Activated CD8-positive, alpha-beta T cell treated with anti-CD3 and anti-CD28 coated beads, Interleukin-2, amount 10 ng/mL, durations not matched to agents 7 days and 5 days (primary cell): ENCODE measurements at places on chromosomes 1 and 21. TPM values are rescaled to one million over a fixed set of nuclear protein-coding genes. Genes with fewer than 3 reads are reported as not detected.

DNA sequence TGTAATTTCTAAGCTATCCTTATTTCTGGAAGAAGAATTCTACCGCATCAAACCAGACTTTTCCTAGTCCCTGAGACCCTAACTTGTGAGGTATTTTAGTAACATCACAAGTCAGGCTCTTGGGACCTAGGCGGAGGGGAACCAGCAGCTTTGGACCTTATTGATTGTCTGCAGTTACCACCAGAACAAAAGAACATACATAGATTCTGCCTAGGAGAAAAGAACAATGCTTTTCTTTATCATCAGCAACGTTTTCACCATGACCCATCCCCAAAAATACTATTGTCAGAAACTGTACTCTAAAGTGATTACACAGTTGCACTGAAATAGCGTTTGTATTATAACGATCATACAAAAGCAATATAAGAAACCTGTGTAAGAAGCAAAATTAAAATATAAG is 860.4 kb downstream of the USP25 start:
- H3K27ac ChIP-seq: no peak overlapping the region
- H3K4me1 ChIP-seq: no peaks in the 10 kb centered on the region
- H3K36me3 ChIP-seq: no peaks in the 10 kb centered on the region
- H3K27me3 ChIP-seq: no peaks in the 10 kb centered on the region
- DNase-seq: no peak

DNA sequence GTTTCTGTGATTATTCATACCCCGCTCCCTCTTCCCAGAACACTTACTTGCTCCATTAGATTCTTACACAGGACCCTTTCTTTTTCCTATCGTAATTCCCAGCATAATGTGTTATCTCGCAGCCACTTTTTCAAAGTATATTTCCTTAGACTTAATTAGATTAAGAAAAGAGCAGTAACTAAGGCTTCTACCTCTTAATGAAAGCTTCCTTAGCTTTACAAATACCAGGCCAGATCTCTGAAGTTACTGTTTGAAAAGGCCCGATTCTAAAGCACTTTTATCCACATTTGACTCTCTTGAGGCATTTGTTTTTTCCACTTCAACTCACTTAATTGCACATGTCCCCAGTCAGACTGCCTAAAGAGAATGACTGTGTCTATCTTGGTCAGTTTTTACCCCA is 1264.3 kb upstream of the ADGRL2 start:
- H3K27ac ChIP-seq: no peak overlapping the region
- H3K36me3 ChIP-seq: no peaks in the 10 kb centered on the region
- H3K4me1 ChIP-seq: no peaks in the 10 kb centered on the region
- H3K4me3 ChIP-seq: no peak overlapping the region

GRCh38 chr21:46443910-46444309 is 14.8 kb upstream of the DIP2A start:
- H3K4me3 ChIP-seq: no peak overlapping the region
- peaks cover 5% of the 10 kb centered on the region for H3K4me1 ChIP-seq
- no peak for DNase-seq
- H3K27ac ChIP-seq: no peak overlapping the region
- peaks cover 73% of the 10 kb centered on the region for H3K36me3 ChIP-seq

GRCh38 chr21:35326677-35327076 is 277.6 kb upstream of the RUNX1 start:
- H3K4me1 ChIP-seq: no peaks in the 10 kb centered on the region
- H3K27ac ChIP-seq: no peak overlapping the region

GRCh38 chr1:158212320-158212719 is 31.6 kb downstream of the CD1D start:
- H3K4me1 ChIP-seq: no peaks in the 10 kb centered on the region
- DNase-seq: no peak
- no peak overlapping the region for H3K4me3 ChIP-seq
- peaks cover 18% of the 10 kb centered on the region for H3K27me3 ChIP-seq

DNA sequence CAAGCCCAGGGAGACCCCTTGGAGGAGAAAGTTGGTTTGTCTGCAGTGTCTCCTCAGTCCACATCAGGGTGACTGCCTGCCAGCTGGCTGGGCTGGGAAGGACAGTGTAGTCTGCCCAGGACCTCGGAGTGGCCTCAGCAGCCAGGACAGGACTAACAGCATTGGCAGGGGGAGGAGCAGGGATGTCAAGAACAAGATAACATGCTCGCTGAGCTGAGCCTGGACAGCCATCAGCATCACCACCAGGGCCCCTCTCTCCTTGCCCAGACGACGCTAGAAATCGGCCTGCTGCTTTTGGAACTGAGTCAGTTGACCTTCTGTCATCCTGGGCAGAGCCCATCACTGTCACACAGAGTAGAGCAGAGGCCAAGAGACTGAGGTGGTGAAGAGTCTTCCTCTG is 83.6 kb upstream of the CNTN2 start:
- H3K4me3 ChIP-seq: no peak overlapping the region
- H3K4me1 ChIP-seq: no peaks in the 10 kb centered on the region
- DNase-seq: no peak
- no peaks in the 10 kb centered on the region for H3K36me3 ChIP-seq
- H3K27me3 ChIP-seq: peaks cover 36% of the 10 kb centered on the region

- H3K27me3 ChIP-seq: no peaks in the 10 kb centered on the region
- H3K36me3 ChIP-seq: no peaks in the 10 kb centered on the region
- H3K27ac ChIP-seq: no peak overlapping the region
- no peak overlapping the region for H3K4me3 ChIP-seq
- DNase-seq: no peak
These were observed 166.7 kb upstream of the PDE4B start for GRCh38 chr1:65626003-65626402.

Gene DISC1
- 12.6 TPM for total RNA-seq

DNA sequence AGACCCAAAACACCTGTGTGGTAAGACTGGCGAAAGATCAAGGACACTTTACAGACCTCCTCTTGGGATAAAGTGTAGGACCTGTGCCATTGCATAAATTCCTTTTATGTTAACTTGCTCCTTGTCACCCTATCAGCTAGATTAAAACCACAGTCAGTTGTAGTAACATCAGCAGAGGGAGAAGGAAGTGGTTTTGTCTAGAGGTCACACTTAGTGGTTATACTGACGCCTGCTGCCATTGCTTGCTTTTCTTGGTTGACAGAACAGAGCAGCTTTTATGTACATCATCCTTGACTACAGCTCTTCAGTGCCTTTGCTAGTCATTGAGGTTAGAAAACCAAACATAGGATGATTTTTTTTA is 101.4 kb downstream of the PBX1 start:
- no peak overlapping the region for H3K4me3 ChIP-seq
- peaks cover 15% of the 10 kb centered on the region for H3K4me1 ChIP-seq
- peak; percentile 52 for DNase-seq
- H3K36me3 ChIP-seq: no peaks in the 10 kb centered on the region
- no peak overlapping the region for H3K27ac ChIP-seq

- no peak overlapping the region for H3K27ac ChIP-seq
- no peaks in the 10 kb centered on the region for H3K36me3 ChIP-seq
- DNase-seq: no peak
- no peak overlapping the region for H3K4me3 ChIP-seq
- H3K4me1 ChIP-seq: no peaks in the 10 kb centered on the region
- H3K27me3 ChIP-seq: no peaks in the 10 kb centered on the region
These were observed 46.6 kb upstream of the APOBEC4 start for GRCh38 chr1:183699616-183700160.
